COLO829 (cell line): ENCODE measurements at places on chromosomes 2 and 18.

- DNase-seq = no peak
These were observed 21.8 kb downstream of the ZAP70 start for GRCh38 chr2:97735161-97735561.

DNA sequence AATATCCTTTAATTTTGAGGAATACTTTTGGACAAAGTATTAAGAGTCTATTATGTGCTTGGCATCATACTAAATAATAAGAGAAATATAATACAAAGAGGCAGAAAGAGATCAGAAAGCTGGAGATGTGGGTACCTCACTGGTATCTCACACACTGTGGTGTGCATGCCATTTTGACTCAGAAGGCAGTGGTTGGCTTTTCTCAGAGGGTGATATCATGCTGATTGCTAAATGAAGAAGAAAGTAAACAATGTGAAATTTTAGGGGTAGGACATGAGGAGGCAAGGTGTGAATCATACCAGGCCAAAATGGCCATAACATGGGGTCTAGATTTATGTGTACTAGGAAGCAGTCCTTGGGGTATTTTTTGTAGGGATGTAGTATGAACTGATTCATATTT is 16.6 kb upstream of the SPOPL start:
- no peak for DNase-seq

DNA sequence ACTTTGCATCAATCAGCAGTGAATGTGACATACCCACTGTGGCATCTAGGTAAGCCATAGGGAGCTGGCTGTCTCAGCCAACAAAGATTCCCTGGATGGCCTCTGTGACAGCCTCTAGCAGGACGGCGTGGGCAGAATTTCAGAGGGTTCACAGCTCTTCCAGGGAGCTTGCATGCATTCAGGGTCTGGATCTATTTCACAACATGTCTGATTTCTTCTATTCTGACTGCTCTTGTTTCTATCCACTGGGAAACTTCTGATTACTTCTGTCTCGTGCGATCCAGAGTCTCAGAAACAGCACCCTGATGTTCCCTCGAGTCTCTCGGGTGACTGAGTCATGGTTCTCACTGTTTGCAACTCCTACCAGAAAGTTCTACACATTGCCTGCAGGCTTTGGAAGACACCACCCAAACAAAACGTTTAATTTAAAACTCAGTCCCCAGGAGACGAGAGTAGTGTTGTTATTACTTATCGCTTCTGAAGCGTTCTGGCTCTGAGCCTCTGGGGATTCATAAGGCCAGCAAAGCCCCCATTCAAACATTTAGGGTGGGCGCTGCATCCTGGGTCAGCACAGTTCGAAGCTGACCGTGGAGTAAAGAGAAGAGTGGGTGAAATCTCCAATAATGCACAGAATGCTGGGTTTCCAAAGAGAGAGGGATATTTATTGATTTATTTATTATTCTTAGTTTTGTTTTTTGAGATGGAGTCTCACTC is 41.9 kb upstream of the ODC1 start:
- DNase-seq = peak; percentile 37

DNA sequence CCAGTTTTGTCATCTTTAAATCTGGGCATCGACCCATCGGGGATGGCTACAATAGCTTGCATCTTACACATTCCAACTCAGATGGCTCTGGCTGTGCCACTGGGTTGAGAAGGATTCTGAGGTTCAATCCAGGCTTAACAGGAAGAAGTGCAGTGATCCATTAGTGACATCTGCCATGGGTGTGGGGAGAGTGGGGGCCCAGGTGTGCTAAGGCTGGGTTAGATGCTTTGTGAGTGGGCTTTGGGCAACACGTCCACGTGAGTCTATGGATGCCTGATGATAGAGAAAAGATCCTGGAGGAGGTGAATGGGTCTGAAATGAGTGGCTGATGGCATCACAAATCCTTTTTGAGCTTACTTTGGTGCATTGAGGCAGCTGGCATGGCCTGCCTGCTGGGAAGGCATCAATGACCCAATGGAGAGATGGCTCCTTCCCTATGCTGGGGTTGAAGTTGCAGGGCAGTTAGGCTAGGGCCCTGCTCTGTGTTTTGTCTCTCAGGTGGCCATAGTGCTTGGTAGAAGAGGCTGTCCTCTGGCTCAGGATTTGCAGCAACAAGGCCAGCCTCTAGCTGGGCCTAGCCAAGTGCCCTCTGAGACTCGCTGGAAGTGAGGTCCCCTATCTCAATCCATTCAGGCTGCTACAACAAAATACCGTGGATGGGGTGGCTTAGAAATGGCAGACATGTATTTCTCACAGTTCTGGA is 56.7 kb downstream of the HS1BP3 start:
- no peak for DNase-seq

DNA sequence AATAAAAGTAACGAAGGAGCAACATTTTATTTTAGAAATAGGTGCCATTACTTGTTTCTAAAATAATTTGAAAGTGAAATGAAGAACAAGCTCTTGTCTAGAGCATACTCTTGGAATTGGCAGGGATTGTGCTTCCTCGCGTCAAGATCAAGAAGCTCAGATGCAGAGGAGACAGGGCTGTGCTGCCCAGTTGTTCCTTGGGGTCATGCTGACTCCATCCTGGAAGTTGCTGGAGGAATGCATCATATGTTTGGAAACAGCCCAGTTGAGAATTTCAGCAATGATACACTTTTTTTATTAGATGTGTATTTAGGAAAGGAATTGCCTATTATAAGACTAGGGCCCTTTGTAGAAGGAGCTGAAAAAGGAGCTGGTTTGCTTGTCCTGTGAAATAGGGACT is 17.2 kb downstream of the LTBP1 start:
- DNase-seq = no peak

DNA sequence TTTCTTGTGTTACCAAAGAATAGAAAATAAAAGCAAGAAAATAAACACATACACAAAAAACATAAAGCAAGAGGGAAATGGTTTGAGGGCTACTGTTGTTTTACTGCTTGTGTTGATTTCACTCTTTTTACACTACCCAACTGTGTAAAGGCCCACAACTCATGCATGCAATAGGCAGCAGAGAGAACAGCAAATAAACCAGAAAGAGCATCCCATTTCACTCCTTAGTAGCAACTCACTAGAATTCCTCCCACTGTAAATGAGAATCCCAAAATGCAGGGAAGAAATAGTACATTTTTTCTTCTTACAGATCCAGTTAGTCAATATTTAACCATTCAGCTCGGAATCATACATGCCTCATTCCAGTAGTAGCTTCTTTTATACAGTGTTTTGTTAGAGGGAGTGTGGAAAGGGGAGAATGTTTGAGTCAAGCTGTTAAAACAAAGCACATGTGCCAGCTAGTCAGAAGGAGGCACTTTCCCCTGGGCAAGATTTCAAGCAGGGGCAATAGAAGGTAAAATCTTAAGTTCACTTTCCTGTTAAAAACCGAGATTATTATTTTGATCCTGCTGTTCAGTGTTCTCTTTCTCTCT is 147.2 kb upstream of the FAM98A start:
- DNase-seq = no peak

DNA sequence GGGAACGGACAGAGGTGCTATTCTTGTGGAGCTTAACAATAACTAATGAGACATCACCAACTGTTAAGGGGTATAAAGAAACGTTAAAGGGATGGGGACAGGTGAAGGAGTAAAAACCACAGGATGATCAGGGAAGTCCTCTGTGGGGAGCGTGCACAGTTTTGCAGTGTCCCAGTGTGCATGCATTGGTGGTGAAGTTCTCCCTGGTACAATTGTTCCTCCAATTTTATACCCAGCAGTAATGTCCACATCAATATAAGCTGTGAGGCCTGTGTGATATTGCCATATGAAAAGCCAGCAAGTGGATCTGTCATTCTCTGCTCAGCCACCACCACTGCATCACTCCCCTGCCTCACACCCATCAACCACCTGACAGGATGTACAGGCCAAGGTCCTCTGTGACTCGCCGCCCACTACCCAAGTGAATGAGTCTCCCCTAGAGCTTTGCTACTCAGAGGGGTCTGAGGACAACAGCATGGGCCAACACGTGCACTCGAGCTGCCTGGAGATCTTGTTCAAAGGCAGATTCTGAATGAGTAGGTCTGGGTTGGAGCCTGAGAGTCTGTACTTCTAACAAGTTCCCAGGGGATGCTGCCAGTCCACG is 4.6 kb downstream of the MLPH start:
- no peak for DNase-seq

DNA sequence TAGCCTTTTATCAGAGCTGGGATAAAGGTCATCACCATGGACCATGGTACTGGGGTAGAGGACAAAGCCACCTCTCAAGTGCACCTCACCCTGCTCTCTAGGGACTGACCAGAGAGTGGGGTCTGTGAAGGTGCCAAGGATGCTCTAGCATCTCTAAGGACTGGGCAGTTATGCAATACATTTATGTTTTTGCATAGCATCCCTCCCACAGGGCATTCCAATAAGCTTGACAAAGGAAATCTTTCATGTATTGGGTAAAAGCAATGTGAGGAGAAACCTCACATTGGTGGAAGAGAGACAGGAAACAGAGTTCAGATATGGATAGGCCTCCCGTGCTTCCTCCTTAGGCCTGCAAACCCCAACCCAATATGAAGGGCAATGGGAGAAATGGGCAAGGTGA is 31.6 kb downstream of the STK39 start:
- DNase-seq = no peak

- DNase-seq = no peak
These were observed 45.2 kb downstream of the ADNP2 start for GRCh38 chr18:80154293-80154692.

DNA sequence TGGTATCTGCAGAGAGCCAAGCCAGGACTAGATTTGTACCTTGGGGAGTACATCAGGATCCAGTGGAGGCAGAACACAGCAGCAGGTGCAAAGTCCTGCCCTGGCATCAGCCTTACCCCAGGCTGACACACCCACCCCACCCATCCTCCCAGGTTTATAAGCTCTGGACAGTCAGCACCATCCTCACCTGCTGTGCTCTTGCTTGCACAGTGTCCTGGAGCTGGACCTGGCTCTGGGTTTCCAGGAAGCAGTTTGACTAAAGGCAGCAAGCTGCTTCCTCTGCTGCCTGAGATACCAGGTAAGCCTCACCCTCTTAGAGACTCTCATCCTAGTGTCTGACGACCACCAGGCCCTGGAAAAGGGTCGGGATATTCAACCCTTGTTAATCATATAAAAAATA is at the start of gene SULT1C3:
Gene SULT1C3 (plus strand): TSS at position 183 of the 400 bp plus-strand sequence. CDS start 7,227 bp downstream, outside the sequence.
- no peak for DNase-seq

DNA sequence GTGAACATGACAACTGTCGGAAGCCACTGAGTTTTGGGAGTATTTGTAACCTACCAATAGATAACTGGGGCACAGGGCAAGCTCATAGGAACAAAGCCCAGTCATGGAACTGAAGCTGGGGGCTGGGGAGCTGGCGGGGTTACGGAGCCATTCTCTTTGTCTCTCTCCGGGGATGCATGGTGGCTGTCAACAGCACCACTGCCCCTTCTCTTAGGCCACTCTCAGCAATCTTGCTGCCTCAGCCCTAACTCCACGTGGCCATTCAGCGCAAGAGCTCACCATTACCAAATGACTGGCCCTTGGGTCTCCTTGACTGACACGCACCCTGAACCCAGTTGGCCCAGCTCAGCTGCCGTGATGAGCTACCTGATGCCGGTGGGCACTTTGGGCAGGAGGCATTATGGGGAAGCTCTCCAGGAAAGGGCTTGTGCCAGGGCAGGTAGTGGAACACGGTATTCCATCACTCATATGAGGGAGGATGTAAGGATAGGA is 33.6 kb upstream of the ODC1 start:
- no peak for DNase-seq

GRCh38 chr2:46308081-46308480 is 10.9 kb downstream of the EPAS1 start:
- no peak for DNase-seq

DNA sequence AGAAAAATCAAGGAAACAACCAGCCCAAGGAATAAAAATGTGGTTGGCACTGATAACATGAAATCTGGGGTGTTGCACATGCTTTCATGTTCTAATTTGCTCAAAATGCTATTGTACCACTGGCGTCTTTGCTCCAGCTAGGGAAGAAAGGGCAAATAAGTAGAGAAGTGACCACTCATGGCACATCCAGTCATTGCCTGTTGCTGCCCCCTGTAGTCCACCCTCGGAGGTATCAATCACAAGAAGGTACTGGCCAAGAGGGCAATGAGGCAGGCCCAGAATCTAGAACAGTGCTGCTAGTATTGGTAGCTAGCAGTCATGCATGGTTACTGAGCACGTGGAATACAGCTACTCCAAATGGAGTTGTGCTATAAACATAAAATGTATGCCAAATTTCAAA is 213.4 kb downstream of the CDCA7 start:
- DNase-seq = peak; percentile 20

GRCh38 chr18:46040033-46040746 is 31.9 kb downstream of the PSTPIP2 start:
- DNase-seq = no peak

GRCh38 chr2:38778687-38779082 is 675 bp downstream of the GEMIN6 start:
- no peak for DNase-seq

DNA sequence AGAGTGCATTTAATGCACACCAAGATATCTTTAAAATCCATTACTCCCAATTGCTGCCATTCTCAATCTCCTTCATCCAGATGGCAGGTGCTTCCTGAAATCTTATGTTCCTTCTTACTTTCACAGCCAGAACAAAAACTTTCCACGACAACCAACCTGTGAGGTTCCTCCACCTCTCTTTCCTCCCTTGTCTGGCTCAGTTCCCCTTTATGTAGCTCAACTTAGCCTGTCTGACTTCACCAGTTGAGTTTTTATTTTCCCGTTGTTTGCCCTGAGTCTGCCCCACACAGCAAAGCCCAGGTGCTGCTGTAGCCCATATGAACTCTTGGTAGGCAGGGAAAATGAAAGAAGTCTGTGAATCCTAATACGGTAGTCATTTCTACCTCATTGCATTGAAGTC is 112.5 kb downstream of the MREG start:
- DNase-seq = no peak

GRCh38 chr2:145016711-145017110 is 496.8 kb upstream of the ZEB2 start:
- no peak for DNase-seq

DNA sequence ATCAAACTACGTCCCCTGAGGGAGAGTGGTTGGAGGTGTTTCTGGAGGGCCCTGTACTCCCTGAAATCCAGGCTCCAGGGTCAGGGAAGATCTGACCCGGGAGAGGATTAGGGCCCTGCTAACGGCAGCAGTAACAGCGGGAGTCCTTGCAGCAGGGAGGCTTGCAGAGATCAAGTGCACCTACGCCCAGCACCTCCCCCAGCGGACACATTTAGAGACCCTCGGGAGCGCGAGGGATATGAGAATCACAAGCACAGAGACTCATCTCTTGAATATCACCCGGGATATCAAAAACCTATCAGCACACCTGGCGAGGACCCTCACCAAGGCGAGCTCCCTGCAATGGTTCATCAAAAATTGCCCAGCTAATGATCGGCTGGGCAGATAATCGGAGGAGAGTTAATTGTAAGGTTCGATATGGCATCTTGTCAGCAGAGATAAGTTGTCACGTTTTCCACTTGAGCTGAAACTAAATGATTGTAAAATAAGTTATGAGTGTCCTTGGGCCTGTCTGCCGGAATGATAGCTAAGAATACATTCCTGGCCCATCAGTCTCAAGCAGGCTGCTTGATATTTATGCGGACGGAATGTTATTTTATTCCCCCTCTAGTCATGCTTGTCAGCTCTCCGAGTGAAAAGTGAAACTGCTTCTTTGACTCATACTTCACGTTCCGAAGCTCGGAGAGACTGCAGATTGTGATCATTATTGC is 209.8 kb downstream of the GBX2 start:
- DNase-seq = no peak

GRCh38 chr2:237227592-237228280 is 142.0 kb downstream of the COPS8 start:
- peak; percentile 50 for DNase-seq
